NCI-H1417 (cell line): ENCODE measurements at places on chromosomes 6 and 20.
A peak's percentile ranks its signal among the peaks of the same experiment; 100 is the strongest.

- no peak for DNase-seq
Observed at GRCh38 chr20:56163806-56164205, 84.7 kb upstream of the MC3R start.

DNA sequence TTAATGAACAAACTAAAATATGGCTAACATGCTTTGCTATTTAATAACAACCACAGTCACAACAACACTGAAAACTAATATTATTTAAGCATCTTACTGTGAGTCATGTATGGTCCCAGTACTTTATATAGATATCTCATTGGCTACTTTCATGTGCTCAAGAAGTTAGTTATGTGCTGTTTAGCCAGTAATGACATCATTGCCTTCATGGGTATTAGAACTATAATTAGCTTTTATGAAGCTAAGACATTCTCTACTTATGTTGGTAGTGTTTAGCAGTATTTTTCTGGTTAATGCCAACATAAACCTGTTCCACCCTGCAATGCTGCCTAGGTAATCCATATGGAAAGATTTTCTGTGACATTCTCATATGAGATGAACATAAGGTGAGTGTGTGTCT lies 56.1 kb downstream of the ADGRG6 start:
- DNase-seq = no peak

DNA sequence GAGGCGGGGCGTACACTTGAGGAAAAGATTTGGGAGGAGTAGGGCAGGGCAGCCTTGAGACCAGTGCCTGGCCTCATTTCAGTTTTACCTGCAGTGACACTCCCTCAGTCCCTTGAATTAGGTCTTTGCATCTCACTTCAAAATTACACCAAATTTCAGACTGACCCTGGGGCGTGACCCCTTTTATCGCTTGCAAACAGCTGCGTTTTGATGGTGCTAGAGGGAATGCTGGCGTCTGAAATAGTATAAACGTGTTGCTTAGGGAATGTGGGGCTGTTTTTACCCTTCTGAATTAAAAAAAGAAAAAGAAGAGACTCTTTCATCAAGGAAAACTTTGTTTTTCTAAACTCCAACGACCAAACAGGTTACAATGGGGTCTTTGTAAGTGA lies 21.0 kb downstream of the COL9A1 start:
- no peak for DNase-seq

GRCh38 chr20:58990651-58991445 lies 9.8 kb downstream of the NELFCD start:
- DNase-seq = no peak

DNA sequence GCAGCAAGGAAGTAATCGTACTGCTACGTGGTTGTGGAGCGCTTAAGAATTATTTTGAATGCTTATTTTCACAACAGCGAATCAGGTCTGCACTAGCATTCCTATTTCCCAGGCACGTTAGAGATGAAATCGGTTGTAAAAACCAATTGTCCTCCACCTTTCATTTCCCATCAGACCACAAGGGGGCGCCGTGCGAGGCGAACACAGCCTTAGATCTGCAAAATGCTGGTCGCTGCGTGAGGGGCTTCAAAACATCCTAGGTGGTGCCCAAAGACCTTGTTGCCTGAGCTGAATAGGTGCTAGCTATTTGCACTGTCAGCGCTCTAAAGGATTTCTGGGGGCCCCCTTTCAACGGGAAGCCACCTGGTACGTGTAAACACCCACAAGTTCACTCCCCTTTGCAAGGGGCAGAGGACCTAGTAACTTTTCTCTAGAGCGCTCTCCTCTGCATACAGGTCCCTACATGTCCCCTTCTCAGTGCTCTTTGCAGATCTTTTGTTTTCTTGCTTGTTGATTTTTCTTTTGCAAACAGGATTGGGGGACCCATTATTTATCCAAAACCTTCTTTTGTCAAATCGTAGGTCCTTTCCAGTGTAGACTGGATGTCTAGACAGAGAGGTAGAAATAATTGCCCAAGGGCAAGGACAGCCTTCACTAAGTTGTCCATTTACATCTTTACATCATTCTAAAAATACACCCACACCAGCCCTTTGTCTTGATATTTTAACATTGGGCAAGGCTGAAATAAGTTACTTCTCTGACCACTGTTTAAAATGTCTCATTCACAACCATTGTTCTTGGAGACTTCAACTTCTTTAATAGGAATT lies 59.8 kb downstream of the NEDD9 start:
- peak; percentile 86 for DNase-seq

- peak; percentile 18 for DNase-seq
Observed at GRCh38 chr6:74733830-74734620, 471.8 kb downstream of the COL12A1 start.

GRCh38 chr20:1282966-1283365 lies 16.9 kb downstream of the SNPH start:
- DNase-seq = no peak

DNA sequence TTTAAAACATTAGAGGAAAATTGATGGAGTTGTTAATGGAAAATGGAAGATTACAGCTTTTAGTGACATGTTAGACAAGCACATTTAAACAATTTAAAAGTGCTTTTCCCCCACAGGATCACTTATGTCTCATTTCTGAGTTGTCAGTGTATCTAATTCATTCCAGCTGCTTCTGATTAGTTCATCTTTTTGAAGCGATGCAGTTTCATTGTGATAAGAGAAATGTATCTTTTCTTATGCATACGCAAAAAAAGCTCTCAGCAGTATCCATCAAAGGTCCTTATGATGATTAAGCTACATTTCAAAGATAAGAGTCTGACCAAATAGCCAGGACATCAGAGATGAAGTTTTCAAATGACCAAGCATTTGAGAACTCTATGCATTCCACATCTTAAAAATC lies 572.6 kb upstream of the SYNCRIP start:
- no peak for DNase-seq

DNA sequence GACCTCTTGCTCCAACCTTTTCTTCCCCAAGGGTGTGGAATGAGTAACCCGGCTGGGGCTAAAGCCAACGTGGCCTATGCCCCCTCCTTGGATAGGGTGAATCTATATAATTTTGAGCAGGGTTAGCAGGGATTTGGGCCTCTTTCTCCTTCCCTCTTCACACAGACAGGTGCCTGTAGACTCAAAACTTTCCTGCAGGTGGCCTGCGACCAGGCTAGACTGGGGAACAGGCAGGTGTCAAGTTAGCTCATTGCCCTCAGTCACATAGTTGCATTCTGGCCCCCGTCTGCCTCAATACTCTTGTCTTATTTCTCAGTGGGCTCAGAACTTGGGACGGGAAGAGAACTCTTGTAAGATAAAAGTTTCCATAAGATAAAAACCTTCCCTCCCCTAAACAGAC lies 243.0 kb downstream of the ATXN1 start:
- no peak for DNase-seq

DNA sequence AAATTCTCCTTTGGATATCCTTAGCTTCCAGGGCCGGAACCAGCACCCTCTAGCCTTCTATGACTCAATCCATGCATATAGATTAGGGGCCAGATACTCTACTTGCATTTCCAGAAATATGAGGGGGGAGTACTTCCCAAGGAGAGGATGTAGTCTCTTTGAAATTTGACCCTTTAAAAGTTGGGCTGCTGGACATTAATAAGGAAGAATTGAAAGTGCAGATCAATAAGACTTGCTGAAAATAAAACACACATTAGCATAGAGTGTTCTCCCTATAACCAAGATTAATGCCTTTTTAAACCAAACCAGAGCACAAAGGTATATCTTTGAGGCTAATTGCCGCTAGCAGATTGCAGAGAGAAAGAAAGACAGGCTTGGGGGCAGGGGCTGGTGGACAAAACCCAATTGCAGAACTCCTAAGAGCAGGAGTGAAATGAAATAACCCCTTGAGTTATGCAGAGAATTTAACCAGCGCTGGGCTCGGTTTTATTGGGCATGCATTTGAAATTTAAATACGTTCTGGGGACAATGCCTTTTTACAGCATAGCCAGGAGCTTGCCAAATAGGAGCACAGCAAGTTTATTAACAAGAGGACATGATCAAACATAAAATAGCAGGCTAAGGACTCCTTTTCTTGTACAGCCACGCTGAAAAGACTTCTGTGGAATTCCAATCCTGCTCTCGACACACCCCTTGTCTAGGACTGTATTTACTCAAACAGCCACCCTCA lies 108.2 kb upstream of the SALL4 start:
- DNase-seq = no peak

GRCh38 chr6:52346503-52346902 lies 15.4 kb upstream of the PAQR8 start:
- DNase-seq = no peak

DNA sequence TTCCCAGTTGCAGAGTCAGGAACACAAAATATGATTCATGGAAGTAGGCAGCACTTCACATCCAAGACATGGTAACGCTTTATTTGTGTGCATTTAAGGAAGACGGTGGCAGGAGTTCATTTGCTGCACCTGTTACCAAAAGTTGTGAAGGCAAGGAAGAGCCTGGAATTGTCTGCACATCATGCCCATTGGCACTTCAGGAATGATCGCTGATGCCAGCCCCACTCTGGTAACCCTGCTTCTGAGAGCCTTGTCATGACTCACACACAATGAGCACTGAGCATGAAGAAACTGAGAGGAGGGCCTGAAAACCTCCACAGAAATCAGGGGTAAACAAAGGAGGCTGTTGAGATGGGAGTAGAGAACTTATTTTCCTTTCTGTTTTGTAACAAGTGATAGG lies 181.1 kb downstream of the RPS12 start:
- DNase-seq = no peak

GRCh38 chr20:35917077-35917476 lies 37.2 kb downstream of the SCAND1 start:
- DNase-seq = no peak

DNA sequence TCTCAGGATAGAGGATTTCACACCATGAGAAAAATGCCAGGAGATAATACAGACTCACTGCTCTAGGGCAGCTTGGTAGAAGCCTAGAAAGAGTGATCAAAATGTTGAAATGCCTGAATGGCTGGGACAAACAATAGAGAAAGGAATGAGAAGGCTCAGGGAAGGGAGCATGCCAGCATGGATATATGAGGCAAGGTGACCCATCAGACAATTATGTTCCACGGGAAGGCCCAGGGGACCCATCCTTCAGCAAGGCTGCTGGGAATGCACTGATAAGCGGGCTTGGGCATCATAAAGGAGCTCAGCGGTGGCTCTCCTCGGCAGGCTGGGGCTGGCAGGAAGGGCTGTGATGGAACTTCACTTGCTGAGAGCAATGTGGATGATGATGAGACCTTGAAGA lies 12.2 kb downstream of the HEBP2 start:
- no peak for DNase-seq

DNA sequence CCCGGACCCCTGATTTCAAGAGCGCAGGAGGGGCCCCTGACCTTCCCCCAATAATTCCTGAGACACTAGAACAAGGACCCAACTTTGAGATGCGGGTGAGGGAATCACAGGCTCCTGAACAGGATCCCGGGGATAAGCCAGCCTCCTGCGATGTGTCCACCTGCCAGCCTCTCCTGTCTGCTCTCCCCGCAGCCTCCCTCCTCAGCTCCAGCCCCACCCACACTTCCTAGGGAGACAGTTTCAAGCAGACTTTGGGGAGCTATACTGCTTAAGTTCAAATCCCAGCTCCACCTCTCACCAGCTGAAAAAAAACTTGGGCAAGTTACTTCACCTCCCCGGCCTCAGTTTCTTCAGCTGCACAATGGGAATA lies 50.8 kb downstream of the GRM4 start:
- DNase-seq = peak; percentile 15
